Mesenteric fat pad (tissue), 1 donor: ENCODE measurements at places on chromosomes 12 and 14. TPM values are rescaled to one million over a fixed set of nuclear protein-coding genes. Genes with fewer than 3 reads are reported as not detected.

TUBA1C gene
- 173 TPM for total RNA-seq

TAS2R9 gene
- not detected for total RNA-seq

OR6C6 gene
- total RNA-seq, result not detected

SLC6A13 gene
- total RNA-seq, result not detected

KLHL28 gene
- total RNA-seq, result 10.0 TPM

WNT5B gene
- total RNA-seq, result 2.3 TPM

SYNE3 gene
- total RNA-seq, result 179 TPM

DNA sequence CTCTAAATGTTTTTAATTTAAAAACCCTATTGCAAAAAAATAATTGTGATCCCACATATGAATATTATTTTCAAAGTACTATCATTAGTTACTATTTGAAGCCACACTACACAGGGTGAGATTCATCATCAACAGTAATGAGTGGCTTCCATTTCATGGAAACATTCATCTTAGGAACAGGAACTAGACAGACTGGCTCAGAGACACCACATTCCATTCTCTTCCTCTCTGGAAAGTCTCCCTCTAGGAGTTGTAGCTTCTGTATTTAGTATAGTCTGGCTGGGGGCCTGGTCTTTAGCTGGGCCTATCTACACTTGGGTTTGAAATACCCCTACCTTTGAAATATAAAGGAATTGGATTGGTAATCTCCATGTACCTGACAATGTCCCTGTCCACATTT lies 6.2 kb upstream of the VDR start:
- DNase-seq, result no peak

GRCh38 chr12:40464121-40464520 lies 228.1 kb upstream of the CNTN1 start:
- DNase-seq, result no peak

DNA sequence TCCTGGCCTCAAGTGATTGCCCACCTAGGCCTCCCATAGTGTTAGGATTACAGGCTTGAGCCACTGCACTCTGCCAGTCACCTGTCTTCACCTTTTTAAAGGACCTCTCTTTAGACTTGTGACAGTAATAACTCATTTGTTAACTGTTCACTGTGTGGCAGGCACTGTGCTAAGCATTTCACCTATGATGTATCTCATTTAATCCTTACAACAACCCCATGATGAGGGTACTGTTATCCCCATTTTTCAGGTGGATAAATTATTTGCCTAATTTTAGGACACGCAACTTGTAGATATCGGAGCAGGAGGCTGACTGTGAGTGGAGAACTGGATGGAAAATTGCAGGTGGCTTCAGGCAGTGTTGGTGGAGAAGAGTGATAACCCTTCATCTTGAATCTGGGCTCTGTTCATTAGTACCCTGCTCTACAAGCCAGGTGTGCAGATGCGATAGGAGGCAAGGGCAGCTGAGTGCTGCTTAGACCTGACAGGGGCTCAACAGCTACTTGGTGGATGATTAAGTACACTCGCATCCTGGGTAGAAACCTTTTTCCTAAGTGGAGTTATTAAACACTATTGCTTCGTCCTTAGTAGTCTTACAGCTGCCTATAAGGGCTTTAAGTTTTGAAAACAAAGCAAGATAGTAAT lies 2.7 kb downstream of the TCTN1 start:
- DNase-seq, result no peak

GRCh38 chr14:76376409-76376877 lies 506 bp downstream of the ESRRB start:
- no peak for DNase-seq

DNA sequence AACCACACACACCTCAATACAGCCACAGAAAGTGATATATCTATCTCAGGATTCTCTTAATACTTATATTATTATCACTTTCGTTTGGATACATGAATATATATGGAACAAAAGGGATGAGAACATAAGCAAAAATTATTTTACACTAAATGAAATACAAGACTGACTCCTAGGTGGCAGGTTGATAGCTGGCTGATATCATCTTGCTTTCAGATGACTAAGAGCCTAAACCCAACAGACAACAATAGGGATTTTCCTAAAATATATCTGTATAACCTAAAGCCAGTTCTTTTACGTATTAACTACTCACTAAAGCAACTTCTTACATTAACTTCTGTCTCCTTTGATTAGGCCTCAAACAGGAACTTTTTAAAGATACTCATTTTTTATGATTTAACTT lies 65.1 kb downstream of the BAZ1A start:
- no peak for DNase-seq

GRCh38 chr12:32217354-32218310 lies 111.0 kb downstream of the BICD1 start:
- no peak for DNase-seq

DNA sequence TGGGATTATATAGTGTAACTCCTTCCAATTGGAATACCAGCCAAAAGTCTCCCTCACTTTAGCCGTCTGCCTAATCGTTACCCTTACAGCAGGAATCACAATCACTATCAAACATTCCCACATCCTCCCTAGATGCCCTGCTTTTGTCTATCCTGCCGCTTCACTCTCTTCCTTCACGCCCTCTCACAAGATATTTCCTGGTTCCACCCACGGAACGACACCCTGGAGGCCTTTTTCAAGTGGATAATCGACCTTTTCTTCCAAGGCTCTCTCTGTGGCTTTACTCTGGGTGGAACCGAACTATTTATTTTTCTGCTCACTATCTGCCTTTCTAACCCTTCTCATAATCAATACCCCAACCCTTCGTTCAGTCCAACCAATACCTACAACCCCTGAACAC lies 58.9 kb downstream of the MOK start:
- DNase-seq, result no peak

- DNase-seq, result no peak
These were observed 87.4 kb downstream of the PAPOLA start for GRCh38 chr14:96589577-96589976.

DNA sequence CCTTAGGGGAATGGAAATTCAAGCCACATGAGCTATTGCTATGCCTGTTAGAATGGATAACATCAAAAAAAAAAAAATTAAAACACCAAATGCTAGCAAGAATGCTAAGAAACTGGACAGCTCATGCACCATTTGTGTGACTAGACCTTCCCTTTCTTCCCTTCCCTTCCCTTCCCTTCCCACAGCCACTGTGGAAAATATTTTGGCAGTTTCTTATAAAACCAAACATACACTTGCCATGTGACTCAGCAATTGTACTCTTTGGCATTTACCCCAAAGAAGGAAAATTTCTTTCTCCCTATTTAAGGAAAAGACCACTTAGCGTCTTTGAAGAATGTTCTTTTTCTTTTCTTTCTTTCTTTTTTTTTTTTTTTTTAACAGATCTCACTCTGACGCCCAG lies 49.1 kb upstream of the FKBP4 start:
- no peak for DNase-seq

DNA sequence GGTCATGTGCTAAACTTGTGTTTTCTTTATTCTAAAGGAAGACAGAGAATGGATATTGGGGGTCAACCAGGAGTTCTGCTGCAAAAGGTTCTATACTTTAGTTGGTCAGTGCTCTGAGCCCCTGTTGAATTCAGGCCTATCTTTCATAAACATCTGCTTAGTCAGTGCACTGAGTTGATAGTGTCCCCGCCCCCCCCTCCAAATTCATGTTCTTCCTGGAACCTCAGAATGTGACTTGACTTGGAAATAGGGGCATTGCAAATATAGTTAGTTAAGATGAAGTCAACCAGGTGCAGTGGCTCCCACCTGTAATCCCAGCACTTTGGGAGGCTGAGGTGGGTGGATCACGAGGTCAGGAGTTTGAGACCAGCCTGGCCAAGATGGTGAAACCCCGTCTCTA lies 23.3 kb downstream of the CHST11 start:
- DNase-seq, result no peak

- no peak for DNase-seq
These were observed 20.7 kb upstream of the SDR39U1 start for GRCh38 chr14:24463017-24463883.

DNA sequence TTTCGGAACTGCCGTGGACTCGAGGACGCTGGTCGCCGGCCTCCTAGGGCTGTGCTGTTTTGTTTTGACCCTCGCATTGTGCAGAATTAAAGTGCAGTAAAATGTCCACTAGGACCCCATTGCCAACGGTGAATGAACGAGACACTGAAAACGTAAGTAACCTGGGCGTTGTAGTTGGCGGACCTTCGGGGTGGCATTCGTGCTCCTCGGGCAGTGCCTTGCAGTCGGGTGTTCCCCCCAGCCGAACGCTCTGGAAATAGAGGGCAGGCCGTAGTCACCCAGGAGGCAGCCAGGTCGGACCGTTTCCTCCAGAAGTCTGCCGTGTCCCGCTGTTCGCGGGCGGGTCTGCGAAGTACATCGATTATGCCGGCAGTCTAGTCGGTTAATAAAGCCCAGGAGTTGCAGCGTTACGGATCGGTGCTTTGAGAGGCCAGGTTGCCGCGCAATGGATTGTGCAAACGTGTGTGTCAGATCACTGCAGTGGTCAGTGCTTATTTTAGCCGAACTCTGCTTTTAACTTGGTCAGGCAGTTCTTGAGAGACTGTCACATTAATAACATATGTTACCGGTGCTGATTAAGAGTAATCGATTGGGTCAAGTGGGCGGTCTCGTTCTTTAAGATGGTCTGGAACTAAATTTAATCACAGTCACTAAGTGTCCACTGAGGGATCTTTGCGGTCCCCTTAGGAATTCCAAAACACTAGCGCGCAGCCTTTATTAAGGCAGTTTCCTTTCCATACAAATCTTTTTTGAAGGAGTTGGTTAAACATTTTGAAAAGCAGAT lies 906 bp downstream of the MARK3 start:
- DNase-seq, result no peak

DNA sequence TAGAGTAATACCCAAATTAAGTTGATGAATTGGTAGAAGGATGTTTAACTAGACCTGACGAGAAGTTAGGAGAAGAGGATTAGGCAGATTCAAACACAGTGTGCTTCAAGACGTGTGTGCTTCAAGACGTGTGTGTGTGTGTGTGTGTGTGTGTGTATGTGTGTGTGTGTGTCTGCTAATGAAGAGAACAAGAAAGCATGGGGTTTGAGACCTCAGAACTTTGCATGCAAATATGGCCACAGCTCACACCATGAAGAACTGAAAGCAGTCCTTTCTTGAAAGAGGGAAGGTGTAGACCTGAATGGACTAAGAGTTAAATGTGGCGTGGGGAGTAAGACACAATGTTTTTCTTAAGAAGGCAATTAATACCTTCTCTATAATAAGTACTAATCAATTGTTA lies 32.5 kb upstream of the SSPN start:
- DNase-seq, result no peak

DNA sequence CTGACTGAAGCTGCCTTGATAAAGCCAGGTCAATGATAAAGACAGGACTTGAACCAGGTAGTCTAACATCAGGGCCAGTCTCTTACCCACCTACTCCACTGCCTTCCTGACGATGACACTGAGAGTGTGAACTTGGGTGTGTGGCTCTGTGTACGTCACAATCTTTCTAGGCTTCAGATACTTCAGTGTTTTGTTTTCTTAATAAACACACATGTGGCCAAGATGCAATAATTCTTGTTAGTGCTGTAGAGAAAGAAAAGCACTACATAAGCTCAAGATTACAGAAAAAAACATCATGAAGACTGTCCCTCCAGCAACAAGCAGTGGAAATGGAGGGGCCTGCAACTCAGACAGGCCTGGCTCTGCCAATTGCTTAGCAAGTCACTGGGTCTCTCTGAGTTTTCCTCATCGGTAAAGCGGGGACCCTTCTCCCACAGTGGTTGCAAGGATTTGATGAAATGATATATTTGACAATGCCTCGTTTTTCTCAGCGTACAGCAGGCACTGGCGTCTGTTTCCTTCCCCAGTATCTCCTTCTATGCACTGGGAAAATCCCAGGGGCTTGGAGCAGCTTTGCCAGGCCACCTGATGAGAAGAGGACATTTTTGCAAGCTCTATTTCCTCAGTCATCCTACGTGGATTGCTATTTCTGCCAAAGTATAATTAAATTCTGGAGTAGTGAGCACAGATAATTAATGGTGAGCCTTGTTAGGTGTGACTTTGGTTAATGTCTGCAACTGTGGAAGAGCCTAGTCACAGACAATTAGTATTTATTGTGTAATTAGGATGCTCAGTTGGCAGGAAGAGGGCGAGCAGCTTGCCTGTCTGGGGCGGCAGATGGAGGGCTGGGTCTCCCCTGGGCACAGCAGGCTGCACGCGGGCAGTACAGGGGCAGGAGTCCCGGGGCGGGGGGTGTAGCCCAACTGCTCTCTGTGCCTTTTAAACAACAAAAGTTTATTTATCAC lies 55.8 kb upstream of the CHGA start:
- DNase-seq, result no peak

GRCh38 chr12:132484891-132485441 lies 5.0 kb upstream of the FBRSL1 start:
- no peak for DNase-seq

DNA sequence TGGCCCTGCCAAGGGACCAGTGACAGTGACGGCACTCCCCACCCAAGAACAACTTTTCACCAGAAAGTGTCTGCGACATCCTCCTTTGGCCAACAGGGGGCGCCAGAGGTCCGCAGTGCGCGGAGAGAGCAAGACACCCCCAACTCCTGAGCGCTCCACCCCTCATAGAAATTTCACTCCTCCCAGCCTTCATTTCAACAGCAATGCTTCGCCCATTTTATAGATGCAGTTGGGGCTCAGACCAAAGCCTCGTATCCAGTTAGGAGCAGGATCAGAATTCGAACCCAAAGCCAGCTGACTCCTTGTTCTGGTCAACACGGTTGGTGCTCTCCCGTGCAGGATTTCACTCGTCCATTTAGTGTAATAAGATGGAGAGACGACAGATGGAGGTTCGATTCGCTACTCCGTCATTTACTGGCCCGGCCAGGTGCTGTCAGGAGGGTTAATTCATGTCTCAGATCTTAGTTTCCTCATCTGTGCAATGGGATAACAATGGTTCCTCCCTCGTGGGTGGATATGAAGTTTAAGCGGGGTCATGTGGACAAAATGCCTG lies 2.4 kb upstream of the POP5 start:
- DNase-seq, result peak; percentile 93

DNA sequence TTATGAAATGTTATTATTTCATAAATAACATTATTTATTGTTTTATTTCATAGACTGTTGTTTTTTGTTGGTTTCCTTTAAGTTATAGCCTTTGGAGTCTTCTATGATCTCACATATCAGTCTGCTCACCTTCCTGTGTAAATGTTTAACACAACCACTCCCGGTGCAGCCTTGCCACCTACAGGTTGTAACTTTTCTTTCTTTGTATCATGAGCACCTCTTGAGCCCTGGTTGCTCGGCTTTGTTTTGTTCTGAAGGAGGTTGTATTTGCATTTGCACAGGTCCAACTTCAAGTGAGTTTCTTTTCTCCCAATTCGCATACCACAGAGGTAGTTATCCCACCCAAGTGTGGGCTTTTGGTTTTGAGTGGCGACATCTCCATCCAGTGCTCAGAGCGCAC lies 121.4 kb downstream of the SLC15A4 start:
- no peak for DNase-seq

DNA sequence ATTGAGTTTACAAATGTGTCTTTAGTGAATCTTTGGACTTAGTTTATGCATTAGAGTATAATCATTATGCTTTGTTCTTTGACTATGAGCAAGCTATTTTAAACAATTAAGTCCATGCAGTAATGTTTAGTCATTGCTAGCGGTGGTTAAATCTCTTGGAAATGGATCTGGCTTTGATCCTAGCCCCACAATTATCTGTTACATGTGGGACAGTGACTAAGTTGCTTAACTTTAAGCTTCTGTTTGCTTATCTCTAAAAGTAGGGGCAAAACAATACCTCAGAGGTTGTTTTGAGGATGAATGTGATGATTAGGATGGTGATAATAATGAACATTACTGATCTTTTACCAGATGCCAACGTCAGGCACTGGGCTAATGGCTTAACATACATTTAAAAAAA lies 124.2 kb downstream of the NPAS3 start:
- DNase-seq, result no peak

- DNase-seq, result no peak
These were observed 146.5 kb downstream of the SAMD4A start for GRCh38 chr14:54713379-54713778.
